Dermis microvascular lymphatic vessel endothelial cell (primary cell): ENCODE measurements at places on chromosomes 3 and 15. TPM values are rescaled to one million over a fixed set of nuclear protein-coding genes. Genes with fewer than 3 reads are reported as not detected.

- peak; percentile 47 for DNase-seq
Measured at GRCh38 chr3:139561959-139562676, 22.6 kb upstream of the RBP1 start.

DNA sequence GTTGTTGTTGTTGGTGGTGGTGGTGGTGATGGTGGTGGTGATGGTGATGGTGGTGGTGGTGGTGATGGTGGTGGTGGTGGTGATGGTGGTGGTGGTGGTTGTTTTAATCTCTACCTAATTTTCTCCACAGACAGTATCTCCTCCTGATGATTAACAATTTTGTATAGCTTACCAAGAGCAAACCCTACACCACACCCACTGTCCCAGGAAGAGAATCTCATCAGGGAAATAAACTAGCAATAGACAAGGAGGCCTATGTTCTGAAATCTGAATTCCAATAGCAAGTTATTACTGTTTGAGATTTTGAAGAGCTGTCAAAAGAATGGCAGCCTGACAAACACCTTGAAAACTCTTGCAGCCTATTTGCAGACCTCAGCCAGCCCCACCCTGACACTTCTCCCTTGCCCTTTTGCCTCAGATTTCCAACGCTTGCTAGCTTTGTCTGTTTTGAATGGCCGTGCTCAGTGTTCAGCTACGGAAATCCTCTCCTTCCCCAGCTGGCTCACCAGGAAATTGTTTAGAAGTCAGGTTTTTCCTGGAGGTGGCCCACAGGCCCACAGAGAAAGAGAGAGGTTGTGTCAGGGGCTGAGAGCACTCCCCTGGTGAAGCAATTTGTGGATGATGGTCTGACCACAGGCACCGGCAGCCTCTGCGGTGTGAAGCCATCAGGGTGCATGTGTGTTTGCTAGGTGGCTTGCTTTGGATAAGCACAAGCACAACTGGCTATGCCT lies 101.6 kb downstream of the MAGI1 start:
- DNase-seq: peak; percentile 84

DNA sequence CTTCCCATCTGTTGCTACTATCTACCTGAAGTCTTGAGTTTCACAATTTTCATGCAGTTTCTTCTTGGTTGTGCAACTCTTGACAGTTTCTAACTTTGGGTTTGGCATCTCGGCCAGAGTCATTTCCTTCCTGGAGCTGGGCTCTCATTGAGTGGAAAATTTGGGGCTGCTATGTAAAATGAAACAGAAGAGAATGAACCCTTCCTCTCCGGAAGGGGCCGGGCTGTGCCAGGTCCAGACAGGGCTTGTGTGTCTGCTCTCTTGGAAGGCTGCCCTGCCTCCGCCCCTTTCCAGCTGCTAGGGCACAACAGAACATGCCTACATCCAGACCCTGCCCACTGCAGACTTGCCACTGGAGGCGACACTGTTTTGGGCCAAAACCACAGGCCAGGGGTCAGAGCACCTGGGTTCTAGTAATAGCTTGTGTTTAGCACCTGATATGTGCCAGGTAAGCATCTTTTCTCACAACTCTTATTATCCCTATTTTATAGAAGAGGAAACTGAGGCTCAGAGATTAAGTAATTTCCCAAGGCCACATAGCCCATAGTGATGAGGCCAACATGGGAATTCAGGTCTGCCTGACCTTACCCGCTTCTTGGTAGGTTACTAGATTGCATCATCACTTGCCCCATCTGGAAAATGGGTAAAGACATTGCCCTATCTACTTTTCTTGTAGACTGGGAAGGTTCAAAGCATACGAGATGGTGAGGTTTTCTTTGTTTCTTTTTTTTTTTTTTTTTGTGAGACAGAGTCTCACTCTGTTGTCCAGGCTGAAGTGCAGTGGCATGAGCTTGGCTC lies 25.0 kb downstream of the IRAK2 start:
- DNase-seq: peak; percentile 89

- DNase-seq: no peak
Measured at GRCh38 chr3:171895291-171895690, 52.1 kb downstream of the TMEM212 start.

DNA sequence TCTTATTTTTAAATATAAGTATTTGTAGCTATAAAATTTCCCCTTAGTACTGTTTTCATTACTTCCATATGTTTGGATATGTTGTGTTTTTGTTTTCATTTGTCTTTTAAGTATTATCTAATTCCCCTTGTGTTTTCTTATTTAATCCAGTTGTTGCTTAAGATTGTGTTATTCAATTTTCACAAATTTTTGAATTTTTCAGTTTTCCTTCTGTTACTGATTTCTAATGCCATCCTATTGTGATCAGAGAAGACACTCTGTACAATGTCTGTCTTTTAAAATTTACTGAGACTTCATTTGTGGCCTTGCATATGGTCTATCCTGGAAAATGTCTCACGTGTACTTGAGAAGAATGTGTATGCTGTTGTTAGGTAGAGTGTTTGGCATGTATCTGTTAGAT lies 795.6 kb upstream of the CFAP20DC start:
- no peak for DNase-seq

- no peak for DNase-seq
Measured at GRCh38 chr15:45611305-45611704, 23.5 kb upstream of the SQOR start.

The GABRA5 gene
- total RNA-seq: not detected in 2 replicates

The VEPH1 gene
- total RNA-seq: 5.3 and 9.5 TPM in 2 replicates

DNA sequence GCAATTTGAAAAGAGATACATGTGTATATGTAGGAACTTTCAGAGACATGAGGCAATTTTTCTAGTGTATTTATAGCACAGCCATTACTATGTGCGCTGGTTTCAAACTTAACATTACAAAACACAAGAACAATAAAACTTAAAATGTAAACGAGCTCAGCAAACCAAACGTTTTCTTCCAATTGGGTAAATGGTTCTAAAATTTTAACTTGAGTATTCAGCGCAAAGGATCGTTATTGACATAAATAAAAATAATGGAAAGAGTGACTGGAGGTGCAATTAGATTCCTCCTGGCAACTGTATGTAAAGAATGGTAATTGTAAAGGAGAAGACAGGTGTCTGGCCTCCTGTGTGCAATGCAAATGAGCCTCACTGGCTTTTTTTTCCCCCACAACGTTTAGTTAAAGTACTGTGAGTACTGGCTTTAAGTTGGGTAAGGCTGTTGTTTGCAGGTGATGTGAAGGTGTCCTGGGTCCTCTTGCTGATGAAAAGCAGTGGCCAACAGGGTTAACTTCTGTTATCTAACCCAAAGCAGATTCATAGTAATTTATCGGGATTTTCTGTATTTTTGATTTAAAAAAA lies 14.1 kb upstream of the GADL1 start:
- no peak for DNase-seq

- DNase-seq: no peak
Measured at GRCh38 chr15:68630211-68630555, 51.4 kb downstream of the CORO2B start.

- no peak for DNase-seq
Measured at GRCh38 chr3:36295296-36295695, 85.0 kb upstream of the STAC start.

The HIGD2B gene
- not detected in 2 replicates for total RNA-seq

The GOLGA6L7 gene
- total RNA-seq: not detected in 2 replicates

GRCh38 chr3:194782698-194783404 lies 97.2 kb downstream of the FAM43A start:
- no peak for DNase-seq

- peak; percentile 70 for DNase-seq
Measured at GRCh38 chr3:149575213-149575960, 82.4 kb downstream of the WWTR1 start.

GRCh38 chr3:61571516-61572336 lies 10.4 kb downstream of the PTPRG start:
- DNase-seq: no peak

The TRH gene
- not detected in 2 replicates for total RNA-seq

- DNase-seq: no peak
Measured at GRCh38 chr15:70126362-70126761, 28.6 kb upstream of the TLE3 start.

- DNase-seq: peak; percentile 55
Measured at GRCh38 chr3:188954590-188955208, 217.1 kb upstream of the TPRG1 start.

The BCL2A1 gene
- total RNA-seq: 0.13 TPM in 2 replicates

The ANXA2 gene
- 3,929 and 5,034 TPM in 2 replicates for total RNA-seq

DNA sequence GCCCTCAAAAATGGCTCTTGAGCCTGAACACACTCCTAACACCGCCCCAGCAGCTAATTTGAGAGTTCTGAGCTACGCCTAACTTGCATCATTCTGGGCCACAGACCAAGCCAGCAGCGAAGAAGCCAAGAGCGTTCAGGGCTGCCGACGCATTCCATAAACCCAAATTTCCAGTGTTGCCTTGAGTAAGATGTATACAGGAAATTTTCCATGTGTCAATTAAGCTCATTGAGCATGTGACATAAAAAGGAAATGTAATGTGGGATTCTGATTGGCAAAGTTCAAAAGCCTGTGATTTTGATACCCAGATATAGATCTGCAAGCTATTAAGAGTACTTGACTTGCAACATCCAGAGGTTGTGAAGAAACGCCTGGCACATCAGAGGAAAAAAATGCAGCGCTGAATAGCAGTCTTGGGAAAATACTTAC lies 148.6 kb upstream of the NR2F2 start:
- DNase-seq: no peak

The CYP1A2 gene
- total RNA-seq: under 0.01 TPM in 2 replicates

- no peak for DNase-seq
Measured at GRCh38 chr3:168470380-168470779, 374.7 kb upstream of the GOLIM4 start.

DNA sequence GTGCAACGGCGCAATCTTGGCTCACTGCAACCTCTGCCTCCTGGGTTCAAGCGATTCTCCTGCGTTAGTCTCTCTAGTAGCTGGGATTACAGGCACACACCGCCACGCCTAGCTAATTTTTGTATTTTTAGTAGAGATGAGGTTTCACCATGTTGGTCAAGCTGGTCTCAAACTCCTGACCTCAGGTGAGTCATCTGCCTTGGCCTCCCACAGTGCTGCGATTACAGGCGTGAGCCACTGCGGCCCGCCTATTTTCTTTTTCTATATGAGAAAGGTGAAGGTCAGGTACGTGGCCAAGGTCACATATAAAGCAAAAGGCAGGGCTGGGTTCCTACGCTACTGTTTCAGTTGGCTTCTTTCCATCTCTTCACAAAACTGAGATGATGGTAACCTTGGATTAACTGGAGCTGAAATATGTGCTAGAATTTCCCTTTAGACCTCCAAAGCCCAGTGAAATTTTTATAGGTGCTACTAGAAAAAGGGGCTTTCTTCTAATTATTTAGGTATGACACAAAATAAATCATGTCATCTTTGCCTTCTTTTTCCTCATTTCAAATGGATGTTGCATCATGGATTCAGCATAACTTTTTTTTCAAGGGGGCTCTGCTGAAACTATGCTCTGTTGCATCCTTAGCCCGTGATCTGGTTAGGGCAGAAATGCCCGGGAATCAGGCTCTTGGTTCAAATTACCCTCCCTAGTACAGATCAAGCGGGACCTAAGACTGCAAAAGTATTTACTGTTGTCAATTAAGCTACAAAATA lies 68.5 kb downstream of the MYO1E start:
- peak; percentile 56 for DNase-seq
